Vagina (tissue), 2 donors: ENCODE measurements at places on chromosomes 6 and 20.

- no peak for DNase-seq
Measured at GRCh38 chr6:131136021-131136786, 937 bp downstream of the AKAP7 start.

DNA sequence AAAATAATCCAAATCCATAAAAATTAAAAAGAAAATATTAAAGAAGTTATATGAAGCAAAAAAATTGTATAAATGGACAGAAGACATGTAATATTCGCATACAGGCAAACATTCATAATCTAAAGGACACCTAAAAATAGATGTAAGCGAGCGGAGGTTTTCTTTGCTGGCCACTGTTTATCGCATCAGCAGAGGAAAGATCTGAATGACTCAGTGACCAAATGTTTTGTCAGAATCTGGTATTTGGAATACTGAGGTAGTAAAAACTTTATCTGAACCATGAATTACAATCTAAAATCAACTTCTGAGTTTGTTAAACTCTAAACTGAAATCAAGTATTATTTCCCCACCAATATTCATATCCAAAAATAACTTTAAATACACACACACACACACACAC is 7.8 kb downstream of the TSPYL4 start:
- no peak for DNase-seq

GRCh38 chr6:144320741-144321140 is 35.6 kb downstream of the UTRN start:
- DNase-seq = no peak

DNA sequence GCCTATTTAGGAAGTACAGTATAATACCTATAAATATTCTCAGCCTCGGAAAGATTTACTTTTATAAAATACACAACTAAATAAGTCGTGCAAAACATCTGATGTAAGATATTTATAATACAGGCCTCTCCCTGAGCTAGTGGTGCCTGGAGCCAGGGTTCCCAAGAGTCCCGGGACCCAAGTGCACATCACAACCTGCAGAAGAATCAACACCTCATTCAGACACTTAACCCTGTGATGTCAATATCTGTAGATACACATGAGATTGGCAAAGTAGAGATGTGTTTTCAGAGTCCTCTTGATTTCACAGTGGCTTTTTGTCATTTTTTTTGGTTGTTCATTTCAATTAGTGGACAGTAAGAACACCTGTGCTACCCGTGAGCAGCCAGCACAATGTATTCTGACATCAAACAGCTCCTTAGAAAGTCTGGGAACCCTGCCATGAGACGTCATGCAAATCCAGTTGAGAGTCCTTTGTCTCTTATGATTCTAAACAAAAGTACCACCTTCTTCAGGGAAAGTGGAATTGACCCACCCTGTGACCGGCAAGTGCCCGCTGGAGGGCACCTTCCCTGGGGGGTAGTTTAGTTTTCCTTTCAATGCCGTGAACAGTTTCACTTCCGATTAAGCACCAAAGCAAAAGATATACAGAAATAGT is 101.6 kb downstream of the DACT2 start:
- DNase-seq = no peak

DNA sequence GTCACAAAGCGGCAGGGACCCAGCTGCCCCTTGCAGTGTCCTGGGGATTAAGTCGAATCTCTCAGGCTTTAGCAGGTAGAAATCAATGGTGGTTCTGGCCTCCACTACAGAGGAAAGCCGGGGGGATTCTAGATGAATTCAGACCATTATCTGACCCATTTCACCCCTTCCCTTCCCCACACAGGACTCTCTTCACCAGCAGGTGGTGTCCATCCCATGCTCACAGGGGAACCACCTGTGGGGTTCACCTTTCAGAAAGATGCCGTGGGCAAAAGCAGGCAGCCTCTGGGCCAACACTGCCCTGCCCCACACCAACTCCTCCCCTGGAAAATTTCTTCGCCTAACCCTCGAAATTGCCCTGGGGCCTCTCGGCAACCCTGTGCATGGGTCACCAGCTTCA is 123.8 kb upstream of the GGTLC1 start:
- DNase-seq = no peak

DNA sequence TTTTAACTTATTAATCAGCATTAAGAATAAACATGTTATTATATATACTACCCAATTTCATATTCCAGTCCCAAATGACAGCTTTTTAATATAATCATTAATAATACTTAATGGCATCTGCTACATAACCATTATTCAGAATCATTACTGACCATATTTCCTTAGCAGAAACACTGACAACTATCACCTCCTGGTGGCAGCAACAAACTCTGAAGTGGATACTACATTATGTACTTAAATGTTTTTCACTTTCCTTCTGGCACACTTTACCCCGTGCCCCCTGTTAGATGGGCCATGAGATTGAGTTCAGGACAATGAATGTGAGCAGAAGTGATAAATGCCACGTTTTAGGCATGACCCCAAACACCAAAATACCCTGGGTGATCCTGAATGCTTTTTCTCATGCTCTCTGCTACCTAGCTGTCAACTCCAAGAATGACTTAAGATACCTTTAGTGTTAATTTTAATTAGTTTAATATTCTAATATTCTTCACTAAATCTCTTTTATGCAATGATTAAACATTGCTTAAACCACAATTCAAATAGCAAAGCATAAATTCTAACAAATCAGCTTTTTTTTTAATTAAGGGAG is 77.1 kb downstream of the LMBRD1 start:
- no peak for DNase-seq

- no peak for DNase-seq
Measured at GRCh38 chr6:16162003-16162402, 33.1 kb downstream of the MYLIP start.

DNA sequence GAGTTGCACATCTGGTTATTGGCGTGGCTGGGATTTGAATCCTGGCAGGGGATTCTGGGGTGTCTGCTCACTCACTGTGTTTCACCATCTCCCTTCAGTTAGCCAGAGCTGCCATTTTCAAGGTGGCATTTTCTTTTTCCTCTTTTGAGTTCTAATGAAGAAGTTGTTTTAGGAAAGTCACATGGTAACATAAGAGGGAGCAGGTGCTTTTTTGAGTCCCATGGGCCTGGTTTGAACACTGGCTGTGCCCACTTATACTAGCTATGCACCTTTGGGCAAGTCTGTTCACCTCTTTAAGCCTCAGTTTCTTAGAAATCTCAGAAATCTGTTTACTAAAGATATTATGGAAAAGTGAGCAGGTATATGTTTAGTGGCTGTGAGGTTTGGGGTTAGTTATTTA is 39.6 kb downstream of the ANKS1A start:
- DNase-seq = no peak

- DNase-seq = no peak
Measured at GRCh38 chr6:44285552-44286284, 15.5 kb downstream of the TMEM151B start.

- no peak for DNase-seq
Measured at GRCh38 chr20:35079472-35080347, 12.9 kb downstream of the TRPC4AP start.

- no peak for DNase-seq
Measured at GRCh38 chr20:59703046-59703445, 98.7 kb downstream of the PHACTR3 start.

DNA sequence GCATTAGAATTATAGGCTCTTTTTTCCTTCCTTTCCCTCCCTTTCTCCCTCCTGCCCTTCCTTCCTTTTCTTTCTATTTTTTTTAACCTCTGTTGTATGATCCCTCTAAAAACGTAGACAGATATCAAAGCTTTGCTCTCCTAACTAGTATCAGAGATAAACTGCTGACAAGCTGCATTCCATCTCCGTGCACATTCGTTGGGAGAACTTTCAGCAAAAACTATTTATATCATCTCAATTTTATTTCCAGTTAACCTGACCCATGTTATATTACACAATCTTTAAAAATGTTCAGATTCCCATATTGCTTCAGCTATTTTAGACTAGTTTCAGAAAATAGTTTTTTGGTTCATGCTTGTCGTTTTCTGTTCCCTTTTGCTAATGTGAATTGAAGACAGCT is 47.3 kb downstream of the RNF217 start:
- DNase-seq = no peak

- no peak for DNase-seq
Measured at GRCh38 chr6:19812512-19813119, 24.6 kb upstream of the ID4 start.

DNA sequence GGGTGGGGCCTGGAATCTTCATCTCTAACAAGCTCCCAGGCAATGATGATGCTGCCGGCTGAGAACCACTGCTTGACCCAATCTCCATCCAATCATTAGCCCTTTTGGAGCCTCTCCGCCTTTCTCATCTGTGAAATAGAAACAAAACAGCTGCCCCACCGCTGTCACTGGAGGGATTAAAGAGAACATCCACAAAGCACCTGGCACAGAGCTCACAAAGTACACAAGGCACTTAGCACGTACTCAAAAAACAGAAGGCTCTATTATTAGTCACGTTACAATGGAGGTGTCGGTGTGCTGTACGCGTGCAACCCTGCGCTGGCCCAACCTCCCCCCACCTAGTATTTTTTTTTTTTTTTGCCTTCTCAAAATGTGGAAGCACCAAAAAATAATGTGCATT is 213.5 kb upstream of the ARID1B start:
- DNase-seq = no peak

DNA sequence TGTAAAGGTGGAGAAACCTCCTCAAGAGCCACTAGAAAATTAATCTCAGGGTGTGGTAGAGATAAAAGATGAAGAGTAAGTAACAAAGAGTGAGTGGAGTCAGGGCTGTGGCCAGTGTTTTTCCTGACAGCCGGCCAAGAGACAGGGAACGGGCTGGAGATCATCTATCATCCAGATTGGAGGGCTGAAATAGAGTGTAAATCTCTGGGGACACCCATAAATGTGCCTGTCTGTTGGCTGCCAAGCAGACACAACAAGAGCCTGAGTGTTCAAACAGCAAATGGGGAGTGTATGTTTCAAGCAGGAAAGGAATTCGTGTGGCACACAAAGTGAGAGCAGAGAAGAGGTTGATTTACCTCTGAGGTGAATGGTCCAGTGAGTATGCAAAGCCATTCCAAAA is 326.4 kb upstream of the KHDRBS2 start:
- DNase-seq = no peak

GRCh38 chr6:159809149-159809548 is 9.1 kb downstream of the PNLDC1 start:
- no peak for DNase-seq

- DNase-seq = no peak
Measured at GRCh38 chr6:110543106-110543505, 66.7 kb upstream of the SLC22A16 start.

GRCh38 chr20:48724891-48725554 is 102.8 kb downstream of the PREX1 start:
- no peak for DNase-seq

DNA sequence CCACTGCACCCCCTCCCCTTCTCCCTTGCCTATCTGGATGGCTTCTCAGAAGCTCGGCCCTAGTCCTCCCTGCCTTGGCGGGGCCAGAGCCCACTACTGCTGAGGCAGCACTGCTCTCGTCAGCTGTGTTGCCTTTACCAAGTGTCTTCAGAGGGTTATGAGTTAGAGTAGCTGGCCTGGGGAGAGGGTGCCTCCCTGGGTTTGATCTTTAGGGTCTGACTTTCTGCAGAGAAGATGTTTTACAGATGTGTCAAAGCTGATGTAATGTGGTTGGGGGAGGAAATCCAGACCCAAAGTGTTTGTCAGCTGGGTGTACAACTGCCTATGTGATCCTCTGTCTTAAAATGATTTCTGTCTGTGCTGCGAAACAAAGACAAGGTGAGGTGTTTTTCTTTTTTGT is 30.4 kb upstream of the PI16 start:
- no peak for DNase-seq

GRCh38 chr6:98601716-98602115 is 232.7 kb upstream of the POU3F2 start:
- no peak for DNase-seq

DNA sequence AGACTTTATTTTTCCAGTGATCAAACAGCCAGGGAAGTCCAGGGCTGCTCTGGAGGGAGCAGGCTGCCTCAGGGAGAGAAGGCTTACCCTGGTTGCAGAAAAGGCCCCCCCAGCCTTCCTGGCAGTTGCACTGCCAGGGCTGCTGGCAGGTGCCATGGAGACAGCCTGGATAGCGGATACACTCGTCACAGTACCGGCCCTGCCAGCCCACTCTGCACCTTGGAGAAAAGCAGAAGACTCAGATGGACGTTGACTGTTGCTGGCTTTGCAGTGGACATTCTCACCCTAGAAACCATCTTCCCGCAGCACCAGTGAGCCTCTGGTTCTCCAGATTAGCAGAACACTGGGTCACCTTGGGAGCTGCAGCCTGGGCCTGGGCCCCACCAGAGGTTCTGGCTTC is 5.4 kb downstream of the DLL1 start:
- no peak for DNase-seq

GRCh38 chr6:152184917-152185574 is 377.6 kb downstream of the ESR1 start:
- DNase-seq = no peak

DNA sequence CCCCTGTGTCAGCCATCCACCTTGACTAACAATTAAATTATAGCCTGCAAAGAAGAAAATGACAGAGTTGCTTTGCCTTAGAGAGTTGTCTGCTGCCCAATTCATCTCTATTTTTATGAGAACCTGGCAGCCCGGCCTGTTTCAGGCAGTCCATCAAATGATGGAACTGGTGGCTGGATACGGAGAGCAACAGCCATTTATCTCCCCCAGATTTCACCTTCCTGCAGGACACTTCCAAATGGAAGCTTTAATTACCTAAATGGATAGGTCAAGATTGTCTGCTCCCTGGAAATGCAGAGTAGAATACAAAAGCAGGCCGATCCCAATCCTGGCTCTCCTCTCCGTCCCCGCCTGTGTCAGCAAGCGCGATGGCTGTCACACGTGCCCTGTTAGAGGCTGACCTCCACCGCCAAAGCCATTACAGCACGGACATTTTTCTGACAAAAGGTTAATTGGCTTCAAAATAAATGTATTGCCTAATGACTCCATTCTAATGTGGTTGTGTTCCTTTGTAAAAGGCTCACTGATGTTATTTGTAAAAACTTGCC is 86.7 kb downstream of the PACRG start:
- no peak for DNase-seq

DNA sequence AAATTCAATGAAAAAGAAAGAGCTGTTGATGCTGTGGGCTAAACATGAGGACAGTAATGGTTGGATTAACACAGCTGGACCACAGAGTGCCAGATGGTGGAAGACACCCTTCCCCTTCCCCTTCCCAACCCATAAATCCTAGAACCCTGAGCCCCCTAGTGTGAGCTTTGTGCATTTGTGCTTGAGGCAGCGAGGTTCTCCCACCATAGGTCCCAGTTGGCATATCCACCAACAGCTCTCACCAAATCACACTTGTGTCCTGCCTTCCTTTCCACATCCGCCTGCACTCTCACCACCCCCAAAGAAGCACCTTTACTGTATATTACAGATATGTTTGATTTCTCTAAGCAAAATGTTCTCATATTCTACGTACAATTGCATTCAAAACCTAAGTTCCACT is 32.8 kb upstream of the HBS1L start:
- no peak for DNase-seq

- DNase-seq = no peak
Measured at GRCh38 chr6:147677647-147678046, 169.2 kb downstream of the SAMD5 start.

DNA sequence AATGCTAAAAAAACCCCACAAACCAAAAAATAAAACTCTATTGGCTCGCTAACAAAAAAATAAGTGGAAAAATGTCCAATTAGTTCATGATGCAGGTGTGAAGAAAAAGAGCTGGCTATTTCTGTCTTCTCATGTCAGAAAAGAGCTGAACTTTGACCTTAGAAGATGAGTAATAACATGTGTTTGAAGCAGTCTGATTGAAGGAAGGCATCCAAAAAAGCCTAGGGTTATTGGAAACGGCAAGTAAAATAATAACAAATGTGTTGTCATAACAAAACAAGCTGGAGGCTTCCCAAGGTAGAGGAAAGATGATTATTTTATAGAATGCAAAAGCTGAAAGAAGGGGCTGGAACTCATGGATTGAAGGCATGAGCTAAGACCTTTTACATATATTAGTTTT is 94.4 kb upstream of the FAM184A start:
- no peak for DNase-seq
